ENCODE measurements at places on chromosomes 2 and 18.

- no peak for DNase-seq
Observed at GRCh38 chr18:13381331-13381730, 162.8 kb downstream of the LDLRAD4 start.

GRCh38 chr2:77566582-77566981 is 44.4 kb upstream of the LRRTM4 start:
- no peak for DNase-seq

DNA sequence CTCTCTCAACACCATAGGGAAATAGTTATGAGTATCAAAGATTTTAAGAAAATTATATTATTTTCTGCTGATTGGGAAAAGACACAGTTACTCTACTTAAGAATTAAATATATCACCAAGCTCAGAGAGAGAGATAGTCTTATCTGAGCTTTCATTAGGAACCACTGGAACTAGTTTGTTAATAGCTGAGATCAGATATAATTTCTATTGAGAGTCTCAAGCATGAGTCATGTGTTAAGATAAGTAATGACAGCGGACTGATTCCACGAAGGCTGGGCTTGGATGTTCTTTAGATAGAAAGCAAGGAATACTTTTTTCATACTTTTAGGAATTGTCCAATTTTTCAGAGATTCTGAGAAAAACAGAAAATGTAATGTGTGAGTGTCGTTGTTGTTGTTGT is 44.4 kb upstream of the RBM44 start:
- no peak for DNase-seq

DNA sequence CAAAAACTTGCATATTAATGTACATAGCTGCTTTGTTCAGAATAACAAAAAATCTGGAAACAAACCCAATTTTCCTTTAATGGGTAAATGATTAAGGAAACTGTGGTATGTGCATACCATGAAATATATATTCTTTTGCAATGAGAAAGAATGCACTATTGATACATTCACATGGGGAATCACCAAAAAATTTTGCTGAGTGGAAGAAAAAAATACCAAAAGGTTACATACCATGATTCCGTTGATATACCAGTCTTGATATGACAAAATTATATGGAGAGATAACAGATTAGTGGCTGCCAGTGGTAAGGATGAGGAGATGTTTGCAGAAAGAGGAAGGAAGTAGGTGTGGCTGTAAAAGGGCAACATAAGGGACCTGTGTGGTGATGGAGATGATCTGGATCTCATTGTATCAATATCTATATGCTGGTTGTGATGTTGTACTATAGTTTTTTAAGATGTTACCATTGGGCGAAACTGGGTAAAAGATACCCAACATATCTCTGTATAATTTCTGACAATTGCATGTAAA is 54.6 kb upstream of the BCL2L11 start:
- DNase-seq, result no peak

DNA sequence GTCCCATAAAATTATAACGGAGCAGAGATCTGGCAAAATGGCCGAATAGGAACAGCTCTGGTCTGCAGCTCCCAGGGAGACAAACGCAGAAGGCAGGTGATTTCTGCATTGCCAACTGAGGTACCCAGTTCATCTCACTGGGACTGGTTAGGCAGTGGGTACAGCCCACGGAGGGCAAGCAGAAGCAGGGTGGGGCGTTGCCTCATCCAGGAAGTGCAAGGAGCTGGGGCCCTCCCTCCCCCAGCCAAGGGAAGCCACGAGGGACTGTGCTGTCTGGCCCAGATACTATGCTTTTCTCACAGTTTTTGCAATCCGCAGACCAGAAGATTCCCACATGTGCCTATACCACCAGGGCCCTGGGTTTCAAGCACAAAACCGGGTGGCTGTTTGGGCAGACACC is 22.8 kb downstream of the ICA1L start:
- DNase-seq, result no peak

GRCh38 chr2:70842401-70842800 is 6.8 kb upstream of the CD207 start:
- no peak for DNase-seq

GRCh38 chr2:226760412-226761194 is 39.0 kb downstream of the IRS1 start:
- no peak for DNase-seq

DNA sequence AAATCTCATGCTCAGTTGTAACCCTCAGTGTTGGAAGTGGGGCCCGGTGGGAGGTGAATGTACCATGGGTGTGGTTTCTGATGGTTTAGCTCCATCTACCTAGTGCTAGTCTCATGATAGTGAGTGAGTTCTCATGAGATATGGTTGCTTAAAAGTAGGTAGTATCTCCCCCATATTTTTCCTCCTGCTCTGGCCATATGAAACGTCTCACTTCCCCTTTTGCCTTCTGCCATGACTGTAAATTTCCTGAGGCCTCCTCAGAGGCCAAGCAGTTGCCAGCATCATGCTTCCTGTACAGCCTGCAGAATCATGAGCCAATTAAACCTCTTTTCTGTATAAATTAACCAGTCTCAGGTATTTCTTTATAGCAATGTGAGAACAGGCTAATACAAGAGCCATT is 62.8 kb upstream of the RNF152 start:
- no peak for DNase-seq

DNA sequence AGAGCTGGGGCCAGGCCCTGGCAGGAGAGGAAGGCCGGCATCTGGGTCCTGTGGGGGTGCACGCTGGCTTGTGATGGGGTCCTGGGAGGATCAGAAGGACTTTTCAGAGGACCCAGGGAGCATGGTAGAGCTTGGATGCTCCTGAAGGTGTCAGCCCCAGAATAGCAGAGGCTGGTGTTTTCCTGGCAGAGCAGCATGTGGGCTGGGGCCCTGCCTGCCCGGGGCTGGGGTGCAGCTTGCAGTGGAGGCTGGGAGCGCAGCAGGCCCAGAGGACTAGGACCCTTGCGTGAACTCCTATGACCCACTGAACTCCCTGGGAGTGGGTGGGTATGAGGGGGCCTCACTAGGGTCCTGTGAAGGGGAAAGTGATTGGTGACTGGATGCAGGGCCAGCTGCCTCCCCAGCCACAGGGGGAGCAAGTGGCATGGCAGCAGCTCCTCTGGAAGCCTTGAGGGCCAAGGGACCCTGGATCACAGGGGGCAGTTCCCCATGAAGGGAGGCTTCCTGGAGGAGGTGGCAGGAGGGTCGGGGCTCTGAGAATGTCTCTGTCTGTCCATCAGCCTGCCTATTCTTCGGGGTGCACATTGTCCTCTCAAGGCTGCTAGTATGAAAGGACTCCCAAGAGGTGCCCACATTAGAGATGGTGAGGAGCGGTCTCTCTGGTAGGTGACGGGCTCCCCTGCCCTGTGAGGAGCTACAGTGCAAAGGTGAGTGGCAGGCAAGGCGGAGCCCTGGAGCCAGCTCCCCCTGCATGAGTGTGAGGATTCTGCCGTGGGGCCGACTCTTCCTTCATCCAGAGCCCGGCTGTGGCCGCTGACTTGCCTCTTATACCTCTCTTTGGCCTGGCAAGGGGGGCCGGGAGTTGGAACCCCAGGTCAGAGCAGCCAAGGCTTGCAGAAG is 249.0 kb downstream of the DYSF start:
- DNase-seq, result no peak

DNA sequence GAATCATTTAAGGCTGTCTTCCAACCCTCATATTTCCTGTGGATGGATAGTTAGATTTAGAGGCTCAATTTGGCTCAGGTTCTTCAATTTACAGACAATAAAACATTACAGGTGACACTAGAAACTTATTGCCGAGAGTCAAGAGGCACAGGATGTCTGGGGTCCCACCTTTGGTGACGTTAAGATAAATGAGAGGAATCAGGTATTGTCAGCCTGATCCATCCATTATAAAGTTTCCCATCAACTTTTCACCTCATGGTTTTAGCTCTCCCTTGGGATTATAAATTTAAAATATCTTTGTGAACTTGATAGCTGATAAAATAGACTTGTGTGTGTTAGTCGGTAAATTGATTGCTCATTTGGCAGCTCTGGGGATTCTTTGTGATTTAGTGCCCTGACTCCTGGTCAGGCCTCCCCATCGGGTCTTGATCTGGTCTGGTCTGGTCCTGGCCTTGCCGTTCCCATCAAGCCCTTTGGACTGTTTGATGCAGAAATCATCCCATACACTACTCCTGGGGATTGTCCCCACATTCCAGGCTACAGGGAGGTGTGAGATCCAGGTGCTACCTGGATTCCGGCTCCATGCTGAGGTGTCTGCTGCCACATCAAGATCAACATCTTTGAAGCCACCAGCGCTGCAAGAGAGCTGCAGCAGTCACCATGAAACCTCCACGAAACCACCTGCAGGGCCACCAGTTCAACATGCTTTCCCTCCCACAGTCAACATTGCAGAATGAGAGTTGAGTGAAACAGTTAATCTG is 130.9 kb downstream of the SH3BP4 start:
- DNase-seq, result no peak

GRCh38 chr2:109659396-109660045 is 45.4 kb downstream of the SOWAHC start:
- no peak for DNase-seq

DNA sequence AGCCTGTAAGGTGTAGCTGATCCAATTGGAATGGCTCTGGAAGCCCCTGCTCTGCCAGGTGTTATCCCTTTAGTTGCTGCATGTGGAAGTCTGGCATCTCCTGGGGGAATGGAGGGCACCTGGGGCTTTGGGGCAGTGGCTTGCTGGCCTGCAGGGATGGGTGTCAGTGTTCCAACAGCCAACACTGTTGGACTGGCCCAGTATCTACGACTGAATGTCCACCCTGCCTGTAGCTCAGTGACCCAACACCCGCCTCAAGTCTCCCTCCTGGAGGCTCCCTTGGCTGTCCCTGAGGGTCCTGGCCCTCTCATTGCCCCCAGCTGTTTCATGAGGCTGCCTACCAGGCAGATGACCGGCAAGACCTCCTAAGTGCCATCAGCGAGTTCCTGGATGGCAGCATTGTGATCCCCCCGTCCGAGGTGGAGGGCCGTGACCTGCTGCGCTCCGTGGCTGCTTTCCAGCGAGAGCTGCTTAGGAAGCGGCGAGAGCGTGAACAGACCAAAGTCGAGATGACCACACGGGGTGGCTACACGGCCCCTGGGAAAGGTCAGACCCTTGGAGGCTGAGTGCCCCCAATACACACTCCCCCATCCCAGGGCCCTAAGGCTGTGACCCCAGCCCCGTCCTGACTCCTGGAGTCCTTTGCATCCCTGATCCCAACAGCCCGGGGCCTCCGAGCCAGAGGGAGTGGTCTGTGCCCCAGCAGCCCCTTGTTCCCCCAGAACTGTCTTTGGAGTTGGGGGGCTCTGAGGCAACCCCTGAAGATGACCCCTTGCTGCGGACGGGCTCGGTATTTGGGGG is 7.7 kb downstream of the SLC4A3 start:
- DNase-seq, result no peak

DNA sequence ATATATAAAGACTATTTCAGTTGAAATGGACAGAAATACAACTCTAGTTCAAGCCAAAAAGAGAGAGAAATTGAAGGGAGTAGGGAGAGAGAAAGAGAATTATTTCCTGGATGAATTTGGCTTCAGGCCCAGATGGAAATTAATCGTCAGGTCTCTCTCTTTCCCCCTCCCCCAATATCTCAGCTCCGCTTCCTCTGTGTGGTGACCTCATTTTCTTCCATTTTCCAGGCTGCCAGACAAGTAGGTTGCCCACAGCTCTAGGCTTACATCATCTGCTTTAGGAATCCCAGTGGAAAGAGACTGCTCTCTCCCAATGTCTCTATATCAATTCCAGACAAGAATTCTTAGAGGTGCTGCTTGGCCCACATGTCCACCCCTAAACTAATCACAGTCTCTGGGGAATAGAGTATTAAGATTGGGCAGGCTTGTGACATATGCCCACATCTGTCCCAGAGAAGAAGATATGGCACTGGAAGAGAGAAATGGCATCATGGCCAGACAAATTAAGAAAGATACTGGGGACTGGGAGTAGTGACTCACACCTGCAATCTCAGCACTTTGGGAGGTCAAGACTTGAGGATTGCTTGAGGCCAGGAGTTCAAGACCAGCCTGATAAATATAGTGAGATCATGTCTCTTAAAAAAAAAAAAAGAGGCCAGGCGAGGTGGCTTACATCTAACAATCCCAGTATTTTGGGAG is 37.2 kb upstream of the CFAP36 start:
- no peak for DNase-seq

GRCh38 chr18:4016391-4017049 is 438.6 kb downstream of the DLGAP1 start:
- no peak for DNase-seq

DNA sequence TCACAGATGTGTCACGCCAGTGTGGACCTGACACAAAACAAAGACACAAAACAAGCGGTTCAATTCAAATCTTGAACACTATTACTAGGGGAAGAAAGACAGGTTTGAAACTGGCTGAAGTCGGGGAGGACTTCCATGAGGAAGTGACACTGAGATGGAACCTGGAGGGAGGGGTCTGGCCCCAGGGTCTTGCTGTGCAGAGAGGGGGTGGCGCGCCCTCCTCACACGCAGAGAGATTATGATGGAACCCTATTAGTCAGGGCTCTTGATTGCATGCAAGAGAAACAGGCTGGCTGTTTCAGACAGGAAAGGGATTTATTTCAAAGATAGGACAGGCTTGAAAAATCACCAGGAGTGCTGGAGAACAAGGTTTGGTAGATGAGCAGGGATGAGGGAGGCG is 363.6 kb upstream of the HS6ST1 start:
- DNase-seq, result no peak

GRCh38 chr2:113178891-113179290 is 5.1 kb downstream of the PSD4 start:
- peak; percentile 69 for DNase-seq

GRCh38 chr18:48806551-48807261 is 144.1 kb downstream of the SMAD7 start:
- DNase-seq, result peak; percentile 72

DNA sequence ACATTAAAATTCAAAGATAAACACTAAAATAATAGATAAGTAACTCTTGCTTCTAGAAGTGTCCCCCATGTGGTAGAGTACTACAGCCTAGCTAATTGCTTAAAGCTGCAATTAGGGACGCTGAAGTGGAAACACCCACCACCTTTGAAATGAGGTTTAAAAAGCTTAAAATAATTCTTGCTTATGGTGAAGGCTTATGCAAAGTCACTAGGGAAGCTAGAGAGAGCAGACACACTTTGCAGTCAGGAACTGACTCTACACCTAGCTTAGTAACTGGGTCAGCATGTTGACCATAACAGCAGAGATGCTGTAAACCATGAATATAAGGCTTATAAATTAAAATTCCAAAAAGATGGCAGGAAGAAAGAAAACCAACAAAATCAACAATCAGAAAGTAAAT is 65.4 kb upstream of the DSG1 start:
- DNase-seq, result no peak

DNA sequence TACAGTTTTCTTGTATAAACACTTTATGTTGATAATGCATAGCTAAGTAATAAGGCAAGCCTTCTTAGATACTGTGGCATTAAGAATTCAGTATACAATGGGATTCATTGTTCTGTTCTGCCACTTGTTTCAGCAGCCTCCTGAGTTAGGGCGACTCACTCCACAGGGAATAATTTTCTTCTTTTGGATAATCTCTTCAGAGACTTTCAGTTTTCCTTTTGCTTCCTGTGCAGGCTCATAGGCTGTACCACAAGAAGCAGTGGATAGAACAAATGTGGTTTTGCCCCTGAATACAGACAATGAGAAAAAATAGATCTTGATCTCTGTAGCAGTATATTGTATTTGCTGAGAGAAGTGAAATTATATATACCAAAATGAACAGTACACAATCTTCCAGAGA is 298.0 kb downstream of the ZNF407 start:
- no peak for DNase-seq
